Fibroblast of skin of back (primary cell): ENCODE measurements at places on chromosomes 5 and 9.

GRCh38 chr5:55437452-55437851 lies 97.3 kb downstream of the PLPP1 start:
- no peak for DNase-seq

DNA sequence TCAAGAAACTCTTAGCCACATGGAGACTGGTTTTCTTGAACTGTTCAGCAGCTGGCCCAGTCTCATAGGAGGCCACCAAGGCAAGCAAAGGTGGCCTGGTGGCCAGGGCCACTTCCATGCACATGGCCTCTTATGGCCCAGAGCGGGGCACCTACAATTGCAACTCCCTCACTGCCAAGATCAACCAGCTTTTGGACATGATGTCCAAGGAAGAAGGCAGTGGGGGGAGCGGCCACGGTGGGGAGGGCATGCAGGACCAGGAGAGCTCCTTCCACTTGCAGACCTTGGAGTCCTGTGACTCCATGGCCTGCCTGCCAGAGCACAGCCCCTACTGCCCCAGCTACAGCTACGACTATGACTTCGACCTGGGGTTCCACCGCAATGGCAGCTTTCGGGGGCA lies 398.9 kb upstream of the PTPRD start:
- DNase-seq, result no peak

DNA sequence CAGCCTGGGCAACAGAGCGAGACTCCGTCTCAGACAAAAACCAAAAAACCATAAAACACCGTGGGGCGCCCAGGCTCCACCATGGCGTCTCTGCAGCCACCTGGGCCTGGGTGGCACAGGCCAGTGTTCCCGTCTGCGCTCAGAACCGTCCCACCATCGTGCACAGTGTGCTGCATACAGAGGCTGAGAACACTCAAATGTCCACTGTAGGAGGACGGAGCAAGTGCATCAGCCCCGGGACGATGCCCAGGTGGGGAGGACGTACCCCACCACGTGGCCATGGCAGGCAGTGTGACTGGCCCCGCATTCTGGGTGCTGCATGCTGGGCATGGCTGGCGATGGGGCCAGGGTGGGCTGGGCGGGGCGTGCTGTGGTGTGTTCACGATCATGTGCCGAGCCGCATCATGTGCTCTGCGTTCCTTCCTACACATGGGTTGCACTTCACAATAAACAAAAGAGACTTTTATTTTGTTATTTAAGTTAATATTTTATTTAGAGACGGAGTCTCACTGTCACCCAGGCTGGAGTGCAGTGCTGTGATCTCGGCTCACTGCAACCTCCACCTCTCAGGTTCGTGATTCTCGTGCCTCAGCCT lies 37.8 kb downstream of the EXD3 start:
- no peak for DNase-seq

DNA sequence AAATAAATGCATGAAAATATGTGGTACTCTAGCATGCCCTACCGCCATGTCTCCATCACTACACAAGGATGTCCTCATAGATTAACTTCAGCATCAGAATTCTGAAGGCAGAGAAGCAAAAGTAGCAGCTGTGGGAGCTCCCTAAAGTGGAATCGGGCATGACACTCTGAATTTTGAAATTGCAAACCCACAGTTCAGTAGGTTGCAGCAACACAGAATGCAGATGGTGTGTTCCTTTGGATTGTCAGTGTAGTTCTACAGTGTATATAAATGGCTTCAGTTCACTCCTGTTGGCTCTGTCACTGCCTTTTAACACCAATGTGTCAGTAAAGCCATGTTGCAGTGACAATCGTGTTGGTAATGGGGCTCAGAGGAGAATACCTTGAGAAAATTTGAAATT lies 973.6 kb upstream of the WWC1 start:
- no peak for DNase-seq

DNA sequence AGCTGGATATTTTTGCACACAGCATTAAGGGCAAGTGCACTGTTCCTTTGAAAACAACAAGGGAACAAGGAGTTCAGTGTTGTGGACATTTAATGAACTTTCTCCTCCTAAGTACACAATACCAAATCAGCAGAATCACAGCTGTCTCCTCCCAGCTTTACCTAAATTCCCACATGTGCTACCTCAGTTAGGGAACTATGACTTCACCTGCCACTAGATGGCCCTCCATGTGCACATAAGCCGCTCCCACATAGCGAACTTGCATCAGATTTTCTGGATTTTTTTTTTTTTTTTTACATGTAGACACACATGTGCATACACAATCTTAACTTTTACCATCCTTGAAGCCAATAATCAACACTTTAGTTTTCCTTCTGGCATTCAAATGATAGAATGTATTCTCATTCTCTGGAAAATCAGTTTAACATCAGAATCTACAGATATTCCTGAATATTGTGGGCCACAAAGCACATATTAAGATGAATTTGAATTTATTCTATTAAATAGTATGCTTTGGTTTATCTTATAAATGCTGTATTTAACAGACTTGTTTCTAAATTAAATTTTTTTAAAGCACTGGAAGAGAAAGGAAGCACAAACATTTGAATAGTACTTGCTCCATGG lies 123.6 kb downstream of the PALM2AKAP2 start:
- peak; percentile 76 for DNase-seq

- DNase-seq, result no peak
Observed at GRCh38 chr9:134652291-134653225, 11.0 kb downstream of the COL5A1 start.

DNA sequence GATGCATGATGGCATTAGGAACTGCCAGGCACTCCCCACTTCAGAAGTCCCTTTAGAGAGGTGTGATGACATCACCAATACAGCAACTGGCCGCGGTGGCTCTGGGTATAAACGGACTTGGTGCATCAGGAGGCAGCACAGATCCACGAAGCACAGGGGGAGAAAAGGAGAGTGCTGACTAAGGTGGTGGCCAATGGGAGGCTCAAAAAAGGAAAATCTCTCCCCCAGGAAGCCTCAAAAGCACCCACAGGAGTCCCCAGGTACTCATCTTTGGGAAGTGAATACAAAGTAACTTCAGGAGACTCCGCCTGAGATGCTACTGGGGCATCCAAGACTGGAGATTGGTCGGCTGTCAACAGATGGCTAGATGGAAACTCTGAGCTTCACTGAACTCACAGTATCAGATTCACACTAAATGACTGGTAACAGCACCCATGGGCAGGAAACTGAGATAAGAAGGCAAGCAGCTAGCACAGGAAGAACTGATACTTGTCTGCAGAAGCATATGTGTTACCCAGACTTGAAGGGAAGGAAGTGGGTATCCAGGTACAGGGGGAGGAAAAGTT lies 7.6 kb downstream of the TTC39B start:
- no peak for DNase-seq

DNA sequence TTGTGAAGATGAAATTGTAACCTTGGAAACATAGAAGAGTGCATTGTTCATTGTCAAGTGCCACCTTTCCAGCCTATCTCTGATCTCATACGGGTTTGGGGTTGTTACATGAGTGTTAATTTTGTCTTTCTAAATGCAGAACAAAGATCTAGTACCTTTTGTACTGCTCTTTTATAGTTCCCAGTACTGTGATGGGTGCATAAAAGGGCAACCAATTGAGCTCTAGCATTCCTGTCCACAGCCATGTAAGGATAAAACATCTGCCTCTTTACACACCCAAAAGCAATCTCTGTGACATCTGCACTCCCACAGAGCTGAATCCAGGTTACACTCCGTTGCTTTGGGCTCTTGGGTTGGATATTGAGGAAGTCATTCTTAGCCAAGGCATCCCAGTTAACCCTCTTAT lies 255.2 kb downstream of the SGCD start:
- DNase-seq, result no peak

DNA sequence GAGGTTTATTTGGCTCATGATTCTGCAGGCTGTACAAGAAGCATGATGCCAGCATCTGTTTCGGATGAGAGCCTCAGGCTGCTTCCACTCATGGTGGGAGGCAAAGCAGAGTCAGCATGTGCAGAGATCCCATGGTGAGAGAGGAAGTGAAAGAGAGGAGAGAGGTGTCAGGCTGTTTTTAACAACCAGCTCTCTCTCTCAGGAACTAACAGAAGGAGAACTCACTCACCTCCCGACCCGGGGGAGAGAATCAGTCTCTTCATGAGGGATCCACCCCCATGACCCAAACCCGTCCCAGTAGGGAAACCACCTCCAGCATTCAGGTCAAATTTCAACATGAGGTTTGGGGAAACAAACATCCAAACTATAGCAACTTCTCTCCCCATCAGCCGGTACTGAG lies 187.7 kb downstream of the ENC1 start:
- DNase-seq, result no peak

DNA sequence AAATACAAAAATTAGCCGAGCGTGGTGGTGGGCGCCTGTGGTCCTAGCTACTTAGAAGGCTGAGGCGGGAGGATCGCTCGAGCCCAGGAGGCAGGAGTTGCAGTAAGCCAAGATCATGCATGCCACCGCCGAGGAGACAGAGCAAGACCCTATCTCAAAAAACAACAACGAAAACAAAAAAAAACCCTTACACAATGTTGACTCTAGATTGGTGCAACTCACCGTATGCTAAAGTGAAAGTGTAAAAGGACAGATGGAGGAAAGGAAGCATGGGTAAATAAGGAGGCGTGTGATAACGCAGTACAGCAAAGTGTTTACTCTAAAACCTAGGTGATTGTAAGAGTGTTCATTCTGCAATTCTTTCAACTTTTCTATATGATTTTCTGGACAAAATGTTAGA lies 15.9 kb upstream of the RUFY1 start:
- DNase-seq, result no peak

DNA sequence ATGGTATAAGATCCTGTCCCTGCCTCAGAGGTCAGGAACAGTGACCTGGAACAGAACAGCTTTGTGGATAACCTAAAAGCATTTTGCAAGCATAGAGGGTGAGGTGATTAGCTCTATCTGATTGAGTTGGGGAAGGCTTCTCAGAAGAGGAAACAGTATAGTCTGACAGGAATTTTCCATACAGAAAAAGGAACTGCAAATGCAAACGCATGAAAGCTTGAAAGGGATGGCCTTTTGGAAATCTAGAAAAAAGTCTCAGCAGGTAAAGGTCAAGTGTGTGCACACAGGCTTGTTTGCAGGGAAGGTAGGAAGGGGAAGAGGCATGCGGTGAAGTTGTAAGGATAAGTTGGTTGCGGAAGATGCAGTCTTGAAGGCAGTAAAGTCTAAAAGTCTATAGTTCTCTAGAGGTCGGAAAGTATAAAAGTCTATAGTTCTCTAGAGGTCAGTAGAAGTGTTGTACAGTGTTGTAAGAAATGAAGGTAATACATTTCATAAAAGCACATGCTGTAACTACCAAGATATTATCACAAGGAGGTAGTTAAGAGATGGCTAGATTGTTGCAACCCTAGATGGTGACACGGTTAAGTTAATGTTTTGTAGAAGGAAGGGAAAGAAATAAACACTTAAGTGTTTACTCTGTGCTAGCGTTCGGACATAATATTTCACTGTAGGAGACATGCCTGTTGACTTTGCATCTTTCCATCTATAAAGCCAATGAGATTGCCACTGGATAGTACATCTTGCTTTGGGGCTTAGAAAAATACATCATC lies 16.7 kb upstream of the HSPB3 start:
- DNase-seq, result no peak

GRCh38 chr5:127210042-127210441 lies 80.6 kb upstream of the MEGF10 start:
- DNase-seq, result no peak

- peak; percentile 64 for DNase-seq
Observed at GRCh38 chr5:137360607-137361006, 138.5 kb downstream of the SPOCK1 start.

DNA sequence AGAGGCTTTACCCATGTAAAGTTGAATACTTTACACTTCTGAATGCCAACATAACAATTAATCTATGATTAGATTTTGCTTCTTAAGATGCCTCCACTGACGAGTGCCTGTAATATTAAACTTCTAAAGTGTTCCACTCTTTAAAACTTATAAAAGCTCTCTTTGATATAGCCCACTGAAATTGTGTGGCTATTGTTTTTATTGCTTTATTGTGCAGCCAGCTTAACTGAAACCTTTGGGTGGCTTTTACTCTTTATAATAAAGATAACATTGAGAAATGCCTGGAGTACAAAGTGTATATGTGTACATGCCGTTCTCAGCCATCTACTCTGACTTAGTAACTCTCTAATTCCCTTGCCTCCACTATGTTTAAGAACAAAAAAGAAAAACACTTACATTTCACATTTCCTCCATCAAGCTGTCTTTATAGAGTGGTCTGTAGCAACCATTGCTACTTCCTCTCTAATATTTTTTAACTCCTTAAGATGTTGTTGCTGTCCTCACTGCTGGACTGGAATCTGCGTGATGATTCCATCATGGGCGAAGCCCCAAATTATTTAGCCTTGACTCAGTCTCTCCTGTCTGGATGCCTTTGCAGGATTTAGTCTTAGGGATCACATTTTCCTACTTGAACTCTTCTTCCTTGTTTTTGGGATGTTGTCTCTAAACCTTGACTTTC lies 9.1 kb downstream of the PIK3R1 start:
- DNase-seq, result no peak

- DNase-seq, result peak; percentile 86
Observed at GRCh38 chr5:163571744-163572143, 66.3 kb downstream of the MAT2B start.

GRCh38 chr5:67215519-67216471 lies 19.2 kb upstream of the CD180 start:
- DNase-seq, result no peak

DNA sequence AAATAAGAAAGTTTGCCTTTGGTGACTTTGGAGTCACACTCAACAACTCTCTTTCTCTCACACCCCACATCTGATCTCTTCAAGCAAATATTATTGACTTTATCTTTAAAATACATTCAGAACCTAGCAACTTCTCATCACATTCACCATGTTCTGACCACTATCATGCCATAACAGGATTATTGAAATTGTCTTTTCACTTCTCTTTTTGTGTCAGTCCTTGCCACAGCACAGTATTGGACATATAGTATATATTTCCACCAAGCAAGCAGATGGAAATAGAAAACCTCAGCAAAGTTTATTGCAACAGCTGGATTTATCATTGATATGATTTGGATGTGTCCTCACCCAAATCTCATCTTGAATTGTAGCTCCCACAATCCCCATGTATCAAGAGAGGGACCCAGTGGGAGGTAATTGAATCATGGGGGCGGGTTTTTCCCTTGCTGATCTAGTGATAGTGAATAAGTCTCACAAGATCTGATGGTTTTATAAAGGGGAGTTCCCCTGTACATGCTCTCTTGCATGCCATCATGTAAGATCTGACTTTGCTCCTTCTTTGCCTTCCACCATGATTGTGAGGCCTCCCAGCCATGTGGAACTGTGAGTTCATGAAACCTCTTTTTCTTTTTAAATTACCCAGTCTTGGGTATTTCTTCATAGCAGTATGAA lies 26.9 kb upstream of the ITGA1 start:
- no peak for DNase-seq

DNA sequence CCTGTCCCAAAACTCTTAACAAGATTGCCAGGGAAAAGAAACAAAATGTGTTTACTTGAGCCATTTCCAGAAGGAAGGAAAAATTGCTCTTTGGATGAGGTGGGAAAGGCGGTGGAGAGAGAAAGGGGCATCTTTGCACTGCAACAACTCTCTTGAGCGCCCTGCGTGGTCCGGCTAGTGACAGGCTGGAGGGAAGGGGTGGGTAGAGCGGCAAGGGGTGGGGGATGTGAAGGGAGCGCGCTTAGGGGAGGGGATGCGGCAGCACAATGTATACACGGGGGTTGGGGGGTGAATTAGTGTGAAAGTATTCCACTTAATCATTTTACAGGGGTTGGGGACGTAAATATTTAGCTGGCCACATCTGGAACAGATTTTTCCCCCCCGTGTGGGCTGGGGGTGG lies 1.3 kb downstream of the FGF10 start:
- no peak for DNase-seq
